ENCODE measurements at places on chromosomes 2 and 18.

- peak; percentile 60 for DNase-seq
Measured at GRCh38 chr18:12990641-12990966, 558 bp upstream of the CEP192 start.

- no peak for DNase-seq
Measured at GRCh38 chr2:240203031-240203787, 62.8 kb upstream of the OTOS start.

DNA sequence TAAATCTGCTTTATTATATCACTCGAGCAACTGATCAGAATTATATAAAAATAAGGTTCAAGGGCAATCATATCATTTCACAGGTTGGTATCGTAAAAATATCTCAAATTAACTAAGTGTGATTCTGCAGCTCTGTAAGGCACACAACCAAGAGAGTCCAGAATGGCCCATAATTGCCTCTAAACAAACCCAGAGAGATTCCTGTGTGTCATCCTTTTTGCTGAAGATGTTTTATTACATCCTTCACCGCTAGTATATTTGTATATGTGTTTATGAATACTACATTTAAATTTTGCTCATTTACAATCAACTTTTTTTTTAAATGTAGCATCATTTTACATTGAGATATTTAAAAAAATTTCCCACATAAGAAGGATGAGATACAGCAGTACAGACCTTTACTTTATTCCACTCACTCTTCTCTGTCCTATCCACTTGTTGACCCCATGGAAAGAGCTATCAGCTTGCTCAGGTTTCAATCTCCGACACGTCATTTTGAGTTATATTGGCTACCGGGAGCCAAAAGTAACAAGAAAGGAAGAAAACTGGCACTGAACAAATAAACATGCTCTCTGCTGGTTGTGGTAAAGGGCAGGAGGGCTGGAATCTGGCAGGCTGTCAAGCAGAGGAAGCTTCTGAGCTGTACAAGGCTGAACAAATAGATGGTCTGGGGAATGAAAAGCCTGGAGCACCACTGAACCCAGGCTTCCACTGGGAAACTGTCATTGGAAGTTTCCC lies 23.1 kb downstream of the PLA2R1 start:
- no peak for DNase-seq

GRCh38 chr18:23982155-23983079 lies 32.1 kb upstream of the TTC39C start:
- peak; percentile 25 for DNase-seq

GRCh38 chr2:236363711-236364277 lies 99.6 kb upstream of the ASB18 start:
- no peak for DNase-seq

DNA sequence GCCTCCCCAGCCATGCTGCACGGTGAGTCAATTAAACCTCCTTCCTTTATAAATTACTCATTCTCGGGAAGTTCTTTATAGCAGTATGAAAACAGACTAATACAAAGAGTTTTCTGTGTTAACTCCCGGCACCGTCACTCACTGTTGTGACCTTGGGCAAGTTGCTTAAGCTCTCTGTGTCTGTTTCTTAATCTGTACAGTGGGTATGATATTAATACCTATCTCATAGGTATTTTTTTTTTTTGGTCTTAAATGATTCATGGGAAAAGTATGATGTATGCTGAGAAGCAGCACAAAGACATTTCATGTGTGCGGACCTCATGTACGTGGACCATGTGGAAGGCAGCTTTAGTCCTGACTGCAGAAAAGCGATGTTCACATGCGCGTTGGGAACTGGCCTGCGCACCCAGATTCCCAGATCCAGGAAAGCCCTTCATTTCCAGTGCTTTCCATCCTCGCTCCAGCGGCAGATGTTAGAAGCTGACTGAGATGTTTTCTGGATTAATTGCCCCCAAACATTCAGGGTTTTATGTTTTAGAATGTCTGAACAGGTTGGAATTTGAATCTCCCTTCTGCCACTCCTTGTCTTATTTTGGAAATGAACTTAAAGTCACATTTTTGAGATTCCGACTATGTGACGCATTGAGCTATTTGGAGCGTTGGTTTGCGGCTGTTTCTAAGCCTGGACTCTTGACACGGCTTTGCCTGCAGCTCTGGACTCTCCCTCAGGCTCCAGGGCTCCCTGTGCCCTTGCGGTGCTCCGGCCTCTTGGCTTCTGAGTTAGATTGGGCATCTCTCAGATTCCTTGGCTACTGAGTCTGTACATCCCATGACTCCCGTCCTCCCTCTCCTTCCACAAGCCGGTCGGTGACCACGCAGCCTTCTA lies 61.4 kb downstream of the SLC4A3 start:
- peak; percentile 79 for DNase-seq

GRCh38 chr2:29495068-29495467 lies 379.9 kb downstream of the CLIP4 start:
- no peak for DNase-seq
